ENCODE measurements at places on chromosomes 16 and 17.

DNA sequence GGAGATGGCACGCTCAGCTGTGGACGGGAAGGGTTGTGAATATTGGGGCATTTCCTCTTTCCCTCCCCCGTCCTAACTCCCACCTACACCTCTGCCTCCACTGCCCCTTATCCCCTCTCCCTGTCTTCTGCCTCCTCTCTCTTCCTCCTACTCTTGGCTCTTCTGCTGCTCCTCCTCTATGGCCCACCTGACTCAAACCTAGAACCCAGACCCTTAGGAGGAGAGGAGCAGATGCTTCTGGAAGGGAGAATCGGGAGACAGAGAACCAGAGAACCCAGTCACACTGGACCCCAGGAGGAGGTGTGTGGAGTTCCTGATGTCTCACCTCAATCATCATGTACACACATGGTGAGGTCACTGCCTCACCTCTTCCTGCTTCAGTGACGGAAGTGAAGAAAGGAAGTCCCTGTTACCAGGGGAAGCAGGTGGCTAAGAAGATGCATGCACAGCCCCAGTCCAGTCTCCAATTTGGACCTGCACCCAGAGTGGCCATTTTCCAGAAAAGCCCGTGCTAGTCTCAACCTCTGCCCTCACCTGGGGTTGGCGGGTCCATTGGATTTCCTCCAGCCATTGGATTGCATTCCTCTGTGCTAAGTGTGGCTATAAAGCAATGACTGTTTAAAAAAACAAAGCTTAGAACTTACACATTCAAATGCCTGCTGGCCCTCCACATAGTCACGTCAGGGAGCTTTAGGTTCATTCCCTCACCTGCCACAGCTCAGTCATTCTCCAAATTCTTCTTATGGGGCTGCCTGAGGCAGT is 4.0 kb downstream of the RNF222 start:
- peak; percentile 54 for DNase-seq

DNA sequence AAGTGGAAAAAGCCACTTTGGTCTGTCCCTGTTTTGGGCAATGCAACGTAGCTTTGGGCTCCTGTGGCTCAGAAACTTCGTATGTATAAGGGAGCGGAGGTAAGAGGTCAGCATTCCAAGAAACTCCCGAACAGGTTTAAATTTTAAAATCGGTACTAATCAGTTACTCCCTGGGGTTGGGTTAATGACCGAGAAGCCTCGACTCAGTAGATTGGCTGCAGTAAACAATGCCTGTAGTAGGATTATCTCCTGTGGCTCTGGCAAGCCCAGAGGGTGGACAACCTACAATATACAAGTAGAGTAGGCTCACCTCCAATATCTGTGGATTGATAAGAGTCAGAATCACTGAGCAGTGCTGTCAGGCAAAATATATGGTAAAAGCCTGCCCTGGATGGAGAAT is 1.6 kb upstream of the GNA13 start:
- no peak for DNase-seq

DNA sequence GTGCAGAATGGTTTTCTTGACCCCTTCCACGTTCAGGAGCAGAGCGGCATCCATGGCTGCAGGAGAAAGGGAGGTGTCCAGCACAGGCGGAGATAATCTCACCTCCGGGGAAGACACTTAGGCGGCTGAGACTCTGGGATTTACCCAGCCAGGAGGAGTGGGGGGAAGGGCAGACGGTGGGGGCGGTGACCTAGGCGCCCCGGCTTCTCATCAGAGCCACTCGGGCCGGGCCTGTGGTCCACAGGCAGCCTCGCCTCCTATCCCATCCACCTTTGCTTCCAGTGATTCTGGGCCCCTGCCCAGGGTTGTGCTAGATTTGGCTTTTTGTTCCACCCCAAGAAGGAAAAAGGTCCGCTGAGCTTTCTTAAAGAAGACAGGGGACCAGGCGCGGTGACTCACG is at the start of gene AIPL1:
Gene AIPL1 (minus strand): TSS at position 71 of the 400 bp plus-strand sequence. CDS start 17 bp downstream, at position 54.
- no peak for DNase-seq

DNA sequence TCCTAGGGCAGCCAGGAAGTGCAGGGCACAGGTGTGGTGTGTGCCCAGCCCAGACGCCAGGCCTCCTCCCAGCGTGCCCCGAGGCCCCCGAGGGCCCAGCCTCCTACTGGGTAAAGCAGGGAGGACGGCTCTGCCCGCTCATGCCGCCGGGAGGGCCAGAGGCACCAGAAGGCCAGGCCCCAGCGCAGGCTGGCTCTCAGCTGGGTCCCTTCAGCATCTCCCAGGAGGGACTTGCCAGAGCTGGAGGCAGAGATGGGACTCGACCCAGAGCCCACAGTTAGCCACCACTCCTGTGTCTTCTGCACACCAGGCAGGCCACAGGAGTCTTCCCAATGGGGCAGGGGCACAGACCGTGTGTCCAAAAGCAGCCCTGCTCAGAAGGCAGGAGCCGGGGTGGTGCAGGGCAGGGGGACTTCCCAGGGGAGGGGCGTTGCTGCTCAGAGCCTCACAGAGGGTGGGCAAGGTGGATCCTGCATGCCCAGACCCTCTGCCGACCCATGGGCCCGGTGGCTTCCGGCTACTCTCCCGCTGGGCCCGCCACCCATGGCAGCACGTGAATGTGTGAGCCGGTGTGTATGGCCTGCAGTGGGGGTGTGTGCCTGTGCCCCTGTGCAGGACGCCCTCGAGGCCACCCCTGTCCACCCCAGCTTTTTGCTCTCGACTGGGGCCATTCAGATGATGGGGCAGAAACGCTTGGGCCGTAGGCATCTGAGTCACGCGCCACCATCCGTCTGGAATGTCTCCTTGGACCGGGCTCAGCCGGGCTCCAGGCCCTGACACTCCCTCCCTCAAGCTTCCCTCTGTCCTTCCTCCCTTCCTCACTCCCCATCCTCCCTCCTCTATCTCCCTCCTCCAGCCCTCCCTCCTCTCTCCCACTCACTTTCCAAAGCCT is 5.7 kb upstream of the ZNF469 start:
- DNase-seq: no peak
